Activated CD4-positive, alpha-beta T cell treated with anti-CD3 and anti-CD28 coated beads, Interleukin-10, Interleukin-2, amounts not matched to agents 100 ng/mL and 50 ng/mL, durations not matched to agents 16 hours and 8 hours (primary cell): ENCODE measurements at places on chromosomes 5 and 9.

- DNase-seq = no peak
Measured at GRCh38 chr5:88883836-88884607, 1.0 kb upstream of the MEF2C start.

- DNase-seq = peak; percentile 59
Measured at GRCh38 chr9:21465859-21466518, 16.1 kb downstream of the IFNE start.

DNA sequence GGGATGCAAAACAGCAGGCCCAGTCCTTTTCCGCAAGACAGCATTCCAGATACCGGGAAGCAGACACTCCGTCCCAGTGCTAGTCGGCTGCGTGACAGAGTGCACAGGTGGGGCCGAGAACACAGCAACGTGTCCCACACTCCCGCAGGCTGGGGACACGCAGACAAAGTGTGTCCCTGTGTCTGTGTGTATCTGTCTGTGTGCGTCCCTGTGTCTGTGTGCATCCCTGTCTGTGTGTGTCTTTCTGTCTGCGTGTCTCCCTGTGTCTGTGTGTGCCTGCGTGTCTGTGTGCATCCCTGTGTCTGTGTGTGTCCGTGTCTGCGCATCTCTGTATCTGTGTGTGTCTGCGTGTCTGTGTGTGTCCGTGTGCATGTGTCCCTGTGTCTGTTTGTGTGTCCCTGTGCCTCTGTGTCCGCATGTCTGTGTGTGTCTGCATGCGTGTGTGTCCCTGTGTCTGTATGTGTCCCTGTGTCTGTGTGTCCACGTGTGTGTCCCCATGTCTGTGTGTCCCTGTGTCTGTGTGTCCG lies 137.0 kb downstream of the MRPL36 start:
- no peak for DNase-seq

DNA sequence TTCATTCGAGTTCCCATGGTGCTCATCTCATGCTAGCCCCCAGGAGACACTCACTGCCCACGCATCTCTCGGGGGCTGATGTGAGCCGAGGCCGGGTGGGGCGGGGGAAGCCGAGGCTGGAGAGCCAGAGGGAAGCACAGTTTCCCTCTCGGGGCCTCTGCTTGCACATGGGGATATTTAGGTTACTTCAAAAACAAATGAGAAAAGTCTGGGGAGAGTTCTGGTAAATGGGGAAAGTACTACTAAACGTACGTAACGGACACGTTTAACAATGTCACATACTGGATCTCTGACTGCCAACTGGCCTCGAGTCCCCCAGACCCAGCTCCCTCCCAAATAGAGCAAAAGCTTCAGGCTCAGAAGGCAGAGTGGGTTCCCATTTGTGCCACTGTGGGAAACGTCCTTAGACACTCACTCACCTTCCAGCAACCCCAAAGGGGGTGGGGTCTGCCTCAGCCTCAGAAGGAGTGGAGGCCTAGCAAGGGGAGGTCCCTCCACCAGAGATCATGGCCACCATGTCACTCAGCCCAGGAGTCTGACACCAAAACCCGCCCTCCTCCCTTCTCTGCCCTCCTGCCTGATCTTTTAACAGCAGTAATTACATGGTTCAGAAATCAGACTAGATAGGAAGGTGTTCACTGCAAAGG lies 33.8 kb upstream of the NTNG2 start:
- DNase-seq = no peak

DNA sequence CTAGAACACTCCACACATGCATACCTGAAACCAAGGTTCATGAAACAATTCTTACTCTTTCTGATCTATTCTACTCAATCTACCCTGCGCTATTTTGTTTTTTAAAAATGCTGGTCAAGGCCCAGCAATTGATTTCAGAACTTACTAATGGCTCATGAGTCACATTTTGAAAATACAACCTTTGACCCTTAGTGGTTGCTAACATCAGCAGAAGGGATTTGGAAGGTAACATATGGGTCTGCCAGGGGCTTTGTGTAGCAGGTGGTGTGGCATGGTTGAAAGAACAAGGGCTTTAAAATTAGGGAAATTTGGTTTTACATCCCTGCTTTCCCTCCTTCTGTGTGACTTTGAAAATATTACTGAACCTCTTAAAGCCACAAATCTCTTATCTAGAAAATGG lies 101.4 kb downstream of the ATG10 start:
- no peak for DNase-seq

DNA sequence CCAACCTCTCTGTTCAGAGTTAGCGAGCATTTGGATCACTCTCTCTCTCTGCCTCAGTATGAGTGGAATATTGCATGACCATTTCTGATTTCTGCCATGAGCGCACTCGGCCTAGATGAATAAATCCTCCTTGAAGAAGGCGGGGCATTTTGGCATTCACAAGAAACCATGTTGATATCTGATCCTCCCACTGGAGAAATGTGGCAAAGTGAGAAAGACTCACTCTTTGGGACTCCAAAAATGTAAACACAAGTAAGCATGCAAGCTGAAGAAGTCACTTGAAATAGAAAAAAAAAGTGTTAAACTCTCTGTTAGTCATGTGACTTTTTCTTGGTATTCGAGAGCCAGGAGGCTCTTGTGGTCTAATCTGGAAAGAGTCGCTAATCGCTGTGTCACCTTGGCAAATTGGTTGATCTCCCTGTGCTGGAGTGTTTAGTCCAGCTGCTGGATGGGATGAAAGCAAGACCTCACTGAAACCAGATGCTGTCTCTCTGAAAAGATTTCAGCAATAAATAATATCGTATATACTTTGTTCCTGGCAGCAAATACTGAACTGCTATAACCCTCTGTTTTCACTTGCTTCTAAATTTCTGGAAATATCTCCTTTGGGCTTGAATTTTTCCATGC lies 95.5 kb downstream of the GHR start:
- no peak for DNase-seq
